ENCODE measurements at places on chromosomes 11 and 22.
A peak's percentile ranks its signal among the peaks of the same experiment; 100 is the strongest.

DNA sequence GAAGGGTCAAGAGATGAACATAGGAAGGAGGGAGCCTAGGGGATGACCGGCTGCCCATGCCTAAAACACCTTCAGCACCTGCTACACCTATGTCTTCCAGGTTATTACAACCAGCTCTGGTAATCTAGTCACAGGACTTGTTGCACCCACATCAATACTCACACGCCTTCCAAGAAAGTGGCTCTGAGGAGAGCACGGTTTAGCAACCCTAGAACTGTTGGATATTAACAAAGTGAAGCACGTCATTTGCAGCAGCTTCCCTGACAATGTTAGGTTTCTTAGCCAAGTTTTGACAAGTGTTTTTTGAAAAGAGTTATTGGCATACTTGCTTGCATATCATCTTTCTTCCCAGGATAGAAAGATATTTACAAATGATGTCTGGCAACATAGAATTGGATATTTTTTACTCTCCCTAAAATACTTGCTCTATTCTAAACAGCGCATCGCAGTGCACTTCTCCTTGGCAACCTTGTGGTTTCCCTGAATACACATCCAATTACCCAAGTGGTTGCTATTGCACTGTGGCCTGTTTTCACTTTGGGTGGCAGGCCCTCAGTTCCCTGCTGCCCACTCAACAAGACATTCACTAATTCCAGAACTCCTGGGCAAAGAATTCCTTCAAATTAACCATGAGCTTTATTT lies 94.3 kb upstream of the ARHGAP42 start:
- DNase-seq, result no peak

DNA sequence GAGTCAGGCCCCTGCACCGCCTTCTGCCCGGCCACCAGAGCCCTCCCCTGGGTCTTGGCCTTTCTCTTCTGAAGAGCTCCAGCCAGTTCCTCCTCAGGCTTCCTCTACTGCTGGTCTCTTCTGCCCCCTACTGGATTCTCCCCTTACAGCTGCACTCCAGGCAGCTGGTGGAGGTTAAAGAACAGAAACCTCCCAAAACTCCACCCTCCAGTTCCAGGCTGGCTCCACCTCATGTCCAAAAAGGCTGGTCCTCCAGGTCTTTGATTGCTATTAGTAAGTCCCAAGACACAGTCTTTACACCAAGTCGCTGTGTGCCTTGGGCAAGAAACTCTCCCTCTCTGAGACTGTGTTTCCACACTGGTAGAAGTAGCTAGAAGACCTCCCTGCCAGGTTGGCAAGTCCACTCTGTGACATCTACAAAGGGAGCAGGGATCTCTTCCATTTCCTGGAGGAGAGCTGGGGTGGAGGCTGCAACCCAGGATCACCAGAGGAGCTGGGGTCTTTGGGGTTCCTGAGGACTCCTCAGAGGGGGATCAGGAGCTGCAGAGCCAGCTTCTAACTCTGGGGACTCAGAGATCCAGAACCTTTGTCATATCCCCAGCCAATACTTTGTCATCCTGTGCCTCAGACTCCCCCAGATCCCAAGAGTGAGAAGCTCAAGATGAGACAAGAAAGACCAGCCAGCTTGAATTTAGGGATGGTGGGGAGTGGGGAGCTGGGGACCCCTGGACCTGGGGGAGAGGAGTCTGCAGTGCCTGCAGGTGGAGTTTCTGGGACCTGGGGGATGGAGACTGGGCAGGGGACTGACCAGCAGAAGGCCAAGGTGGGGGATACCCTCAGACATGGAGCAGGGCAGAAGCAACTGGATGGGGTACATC lies 3.4 kb upstream of the IGLL5 start:
- DNase-seq, result peak; percentile 28

GRCh38 chr11:127058524-127058923 lies 58.0 kb upstream of the KIRREL3 start:
- no peak for DNase-seq

GRCh38 chr22:26025626-26026025 lies 143.6 kb upstream of the SEZ6L start:
- DNase-seq, result no peak

- DNase-seq, result no peak
These were observed 38.8 kb downstream of the CLDN25 start for GRCh38 chr11:113818426-113818825.

GRCh38 chr22:47605886-47606285 lies 843.4 kb downstream of the TBC1D22A start:
- no peak for DNase-seq

- no peak for DNase-seq
These were observed 1.2 kb downstream of the SLCO2B1 start for GRCh38 chr11:75152090-75152489.

DNA sequence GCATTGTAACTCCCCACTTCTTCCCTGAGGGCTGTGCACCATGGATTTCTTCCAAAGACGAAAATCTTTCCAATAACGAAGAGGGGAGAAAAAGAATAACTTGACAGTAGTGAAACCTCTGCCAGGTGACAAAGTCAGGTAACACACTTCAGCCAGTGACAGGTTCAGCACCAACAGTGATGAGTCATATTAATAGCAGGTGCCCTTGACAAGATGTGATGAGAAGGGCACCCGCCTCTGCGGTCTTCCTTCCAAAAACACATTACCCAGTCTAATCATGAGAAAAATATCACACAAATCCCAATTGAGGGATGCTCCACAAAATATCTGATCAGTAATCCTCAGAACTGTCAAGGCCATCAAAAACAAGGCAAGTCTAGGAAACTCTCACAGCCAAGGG lies 157.8 kb downstream of the EFCAB6 start:
- no peak for DNase-seq
